ENCODE measurements at places on chromosomes 2 and 18.

DNA sequence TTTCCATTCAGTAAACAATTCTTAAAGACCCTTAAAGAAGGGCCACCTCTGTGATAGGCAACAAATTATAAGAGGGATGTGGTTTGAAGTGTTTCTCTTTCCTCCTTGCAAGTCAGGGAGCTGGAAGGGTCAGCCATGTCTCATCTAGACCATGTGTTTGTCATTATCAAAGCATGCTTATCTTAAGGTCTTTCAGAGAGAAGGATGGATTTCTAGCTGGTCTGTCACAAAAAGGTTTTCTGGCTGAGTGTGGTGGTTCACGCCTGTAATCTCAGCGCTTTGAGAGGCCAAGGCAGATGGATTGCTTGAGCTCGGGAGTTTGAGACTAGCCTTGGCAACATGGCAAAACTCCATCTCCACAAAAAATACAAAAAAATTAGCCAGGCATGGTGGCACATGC is 59.2 kb upstream of the PEX13 start:
- DNase-seq: no peak

GRCh38 chr2:206876216-206876860 is 63.0 kb upstream of the CPO start:
- DNase-seq: no peak

DNA sequence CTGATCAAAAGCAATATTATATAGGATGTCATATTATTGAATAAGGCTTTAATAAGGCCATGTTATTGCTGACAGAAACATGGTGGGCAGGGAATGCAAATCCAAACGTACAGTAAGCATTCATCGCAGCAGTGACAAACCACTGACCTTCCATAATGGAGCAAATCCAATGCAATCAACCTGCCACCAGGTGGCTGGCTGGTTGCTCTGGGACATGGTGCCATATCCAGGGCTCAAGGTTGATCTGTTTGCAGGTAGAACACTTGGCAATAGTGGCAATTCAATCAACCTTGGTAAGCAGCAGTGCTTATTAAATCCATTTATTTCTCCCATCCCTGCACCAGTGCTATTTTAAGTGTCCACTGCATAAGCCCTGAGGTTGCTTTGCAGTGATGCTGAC is 75.4 kb downstream of the CERKL start:
- no peak for DNase-seq

DNA sequence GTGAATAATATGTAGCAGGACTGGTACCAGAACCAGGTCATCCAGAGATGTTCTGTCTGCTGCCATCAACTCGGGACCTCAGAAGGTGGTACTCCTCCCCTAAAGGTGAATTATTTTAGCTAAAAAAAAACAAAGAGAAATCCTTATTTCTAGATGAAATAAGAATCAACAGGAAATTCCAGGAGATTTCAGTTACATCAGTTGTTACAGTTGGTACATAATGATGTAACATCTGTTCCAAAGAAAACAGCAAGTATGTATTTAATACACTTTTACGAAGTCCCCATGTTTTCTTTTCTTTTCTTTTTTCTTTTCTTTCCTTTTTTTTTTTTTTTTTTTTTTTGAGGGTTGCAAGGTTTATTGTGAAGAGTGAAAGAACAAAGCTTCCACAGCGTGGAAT is 33.6 kb upstream of the CD28 start:
- DNase-seq: no peak

DNA sequence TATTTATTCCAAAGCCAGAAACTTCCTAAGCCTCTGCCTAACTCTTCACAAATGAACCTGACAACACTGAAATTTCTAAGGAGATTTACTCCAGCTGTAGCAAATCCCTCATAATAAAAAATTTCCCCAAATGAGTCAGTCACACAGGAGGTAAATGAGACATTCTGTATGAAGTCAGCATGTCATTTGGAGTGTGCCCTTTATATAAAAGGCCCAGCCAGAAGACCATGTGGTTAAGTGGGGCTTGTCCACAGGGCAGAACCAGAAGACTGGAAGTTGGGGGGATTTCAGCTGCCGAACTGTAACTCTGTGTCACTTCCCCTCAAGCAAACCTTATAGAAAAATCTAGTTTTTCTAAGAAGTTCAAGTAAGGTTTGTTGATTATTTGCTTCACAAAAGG is 30.2 kb downstream of the NRP2 start:
- no peak for DNase-seq

DNA sequence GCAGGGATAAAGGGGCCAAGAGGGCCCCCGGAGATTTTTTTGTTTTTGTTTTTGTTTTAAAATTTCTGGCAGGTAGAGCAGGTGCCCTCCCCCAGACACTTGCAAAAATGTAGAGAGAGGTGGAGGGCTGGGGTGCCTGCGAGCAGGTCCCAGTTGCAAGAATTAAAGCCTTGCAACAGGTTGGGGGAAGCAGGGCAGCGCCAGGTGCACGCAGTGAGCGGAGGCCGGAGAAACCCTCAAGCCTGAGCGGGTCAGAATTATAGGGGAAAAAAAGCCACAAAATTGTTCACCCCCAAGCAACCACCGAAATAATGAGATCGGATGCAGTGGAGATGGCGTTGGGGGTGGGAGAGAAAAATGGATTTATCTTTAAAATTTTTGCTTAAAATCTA is 527 bp downstream of the IGFBP5 start:
- DNase-seq: no peak

DNA sequence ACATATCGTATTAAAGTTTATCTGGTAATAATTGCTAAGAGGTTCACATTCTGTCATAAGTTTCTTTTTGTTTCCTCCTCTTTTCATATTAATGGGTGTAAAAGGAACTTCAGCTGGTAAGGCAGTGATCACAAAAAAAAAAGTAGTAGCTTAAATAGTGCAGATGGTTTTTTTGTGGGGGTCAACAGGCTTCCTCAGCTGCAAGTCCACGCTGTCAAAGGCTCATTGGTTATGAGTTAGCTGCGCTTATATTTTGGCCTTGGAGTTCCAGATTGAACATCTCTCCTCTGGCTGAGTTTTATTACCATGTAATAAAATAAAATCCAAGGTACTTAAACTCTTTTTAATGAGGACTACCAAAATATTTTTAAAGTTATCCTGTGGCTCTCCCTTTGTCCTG is 277.0 kb upstream of the ZEB2 start:
- no peak for DNase-seq

- no peak for DNase-seq
Measured at GRCh38 chr2:64634345-64635267, 19.1 kb downstream of the SERTAD2 start.

- peak; percentile 23 for DNase-seq
Measured at GRCh38 chr2:3827673-3828575, 124.5 kb downstream of the DCDC2C start.

- DNase-seq: no peak
Measured at GRCh38 chr2:23220513-23221094, 164.4 kb upstream of the KLHL29 start.

DNA sequence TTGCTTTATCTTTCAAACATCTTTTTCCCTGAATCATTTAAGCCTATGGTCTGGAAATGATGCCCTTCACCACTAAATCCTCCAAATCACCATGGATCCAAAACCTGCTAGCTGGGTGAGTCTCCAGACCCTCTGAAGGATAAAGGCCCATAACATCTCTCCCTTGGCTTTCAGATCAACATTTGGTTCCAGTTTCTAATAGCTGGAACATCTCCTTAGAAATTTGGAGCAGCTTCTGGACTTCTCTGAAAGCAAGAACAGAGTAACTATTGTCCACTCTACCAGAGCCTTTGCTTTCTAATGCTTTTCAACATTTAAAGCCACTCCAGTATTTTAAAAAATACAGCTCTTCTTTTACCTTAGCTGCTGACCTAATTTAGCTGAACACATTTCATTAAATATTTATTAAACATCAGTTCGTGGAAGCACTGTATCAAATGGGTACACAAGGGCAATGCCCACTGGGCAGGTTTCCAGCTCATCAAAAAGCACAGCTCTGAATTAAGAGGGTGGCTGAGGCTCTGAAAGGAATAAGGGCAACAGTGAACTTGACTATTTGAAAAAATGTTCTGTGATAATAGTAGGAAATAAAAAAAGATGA is 75.3 kb downstream of the GALNT3 start:
- no peak for DNase-seq

GRCh38 chr2:134260713-134261112 is 6.8 kb downstream of the MGAT5 start:
- DNase-seq: no peak

DNA sequence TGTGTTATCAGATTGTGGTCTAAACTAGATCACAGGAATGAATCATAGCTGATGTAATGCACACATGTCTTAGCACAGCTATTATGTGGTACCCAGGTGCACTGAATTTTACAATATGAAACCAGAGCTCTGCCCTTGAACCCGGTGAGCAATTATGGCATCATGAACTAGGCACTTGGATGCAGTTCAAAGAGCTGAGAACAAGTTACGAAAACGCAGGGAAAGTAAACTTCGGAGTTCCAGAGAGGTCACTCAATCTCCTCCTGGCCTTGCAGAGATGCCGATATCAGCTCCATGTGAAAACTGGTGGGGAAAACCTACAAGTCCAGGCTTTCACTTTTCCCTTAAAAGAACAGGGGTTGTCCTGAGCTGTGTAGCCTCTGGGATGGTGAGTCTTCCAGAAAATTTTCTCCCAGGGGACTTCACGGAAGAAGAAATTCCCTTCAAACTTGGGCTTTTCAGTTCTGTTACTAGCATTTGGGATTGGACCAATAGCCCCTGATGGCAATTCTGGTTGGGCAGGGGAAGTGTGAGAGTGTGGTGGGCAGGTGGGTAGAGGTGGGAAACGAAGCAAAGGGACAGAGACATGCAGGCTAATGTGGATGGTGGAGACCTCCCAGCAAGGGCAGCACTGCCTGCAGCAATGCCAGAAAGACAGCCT is 71.1 kb upstream of the SH3BP4 start:
- no peak for DNase-seq

DNA sequence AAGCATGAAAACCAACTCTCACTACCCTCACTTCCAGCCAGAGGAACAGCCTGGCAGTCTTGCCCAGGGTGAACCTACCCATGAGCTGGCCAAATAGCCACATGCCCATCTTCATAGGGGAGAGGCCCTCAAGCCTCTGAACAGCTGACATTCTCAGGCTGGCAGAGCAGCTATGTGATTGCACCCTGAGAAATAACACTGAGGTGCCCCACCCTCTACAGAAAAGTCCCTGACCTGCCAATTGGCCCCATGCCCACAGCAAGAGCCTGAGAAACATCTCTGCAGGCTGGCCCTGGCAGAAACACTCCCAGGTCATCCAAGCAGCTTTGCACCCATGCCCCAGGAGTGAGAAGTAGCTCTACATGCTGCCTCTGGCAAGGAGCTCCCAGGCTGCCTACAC is 127.4 kb upstream of the OTX1 start:
- no peak for DNase-seq

GRCh38 chr18:25979369-25980040 is 110.9 kb downstream of the SS18 start:
- DNase-seq: no peak

DNA sequence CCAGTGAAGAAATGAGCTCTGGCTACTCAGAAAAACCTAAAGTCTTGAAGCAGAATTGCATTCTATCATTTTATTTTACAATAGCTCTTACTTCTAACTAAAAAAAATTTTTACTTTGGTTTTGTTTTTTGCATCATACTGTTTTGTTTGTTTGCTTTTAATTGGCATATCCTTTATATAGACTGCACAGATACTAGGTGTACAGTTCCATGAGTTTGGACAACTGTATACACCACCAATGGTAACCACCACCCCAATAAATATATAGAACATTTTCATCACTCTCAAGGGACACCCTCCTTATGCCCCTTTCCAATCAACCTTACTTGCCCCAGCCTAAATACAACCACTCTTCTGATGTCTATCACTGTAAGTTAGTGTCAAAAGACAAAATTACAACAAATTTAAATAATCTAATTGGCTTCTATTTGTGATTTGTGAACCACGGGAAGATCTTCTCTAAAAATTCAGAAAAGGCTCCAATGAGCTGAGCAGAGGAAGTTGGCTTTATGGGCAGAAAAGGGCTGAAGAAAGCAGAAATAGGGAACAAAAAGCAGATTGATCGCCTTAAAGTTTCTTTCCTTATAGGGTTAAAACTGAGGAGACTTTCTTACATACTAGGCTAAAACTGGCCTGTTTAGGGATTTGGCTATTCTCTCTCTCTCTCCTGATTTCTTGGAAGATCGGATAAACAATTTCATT is 22.2 kb upstream of the SOS1 start:
- no peak for DNase-seq

Data from AML-193 (cell line).